Endodermal cell (in vitro differentiated cells): ENCODE measurements at places on chromosomes 16 and 17. TPM values are rescaled to one million over a fixed set of nuclear protein-coding genes. Genes with fewer than 3 reads are reported as not detected.

The TMIGD1 gene
- not detected in 2 replicates for total RNA-seq

The SEPTIN1 gene
- 2.3 to 3.5 TPM (median 2.6 TPM) in 3 replicates for total RNA-seq

The PLA2G10 gene
- total RNA-seq: 0.64 and 0.75 TPM in 2 replicates

The MYH8 gene
- not detected in 3 replicates for total RNA-seq
